ENCODE measurements at places on chromosomes 7 and 10.

DNA sequence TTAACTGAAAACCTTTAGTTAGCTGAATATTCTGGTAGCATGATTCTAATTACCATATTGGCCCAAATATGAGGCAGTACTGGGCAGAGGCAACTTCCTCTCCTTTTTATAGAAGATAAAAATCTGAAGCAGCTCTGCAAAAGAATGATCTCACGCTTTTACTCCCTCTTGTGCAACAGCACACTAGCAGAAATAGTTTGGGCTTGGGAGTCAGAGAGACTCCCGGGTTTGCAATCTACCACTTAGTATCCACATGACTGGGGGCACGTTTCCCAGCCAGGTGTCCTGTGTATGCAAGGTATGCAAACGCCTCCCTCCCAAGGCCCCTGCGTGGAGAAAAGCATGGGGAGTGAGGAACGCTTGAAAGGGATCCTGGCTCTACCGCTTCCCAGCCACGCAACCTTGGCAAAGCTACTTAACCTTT is 47.2 kb upstream of the RHEB start:
- DNase-seq: no peak

DNA sequence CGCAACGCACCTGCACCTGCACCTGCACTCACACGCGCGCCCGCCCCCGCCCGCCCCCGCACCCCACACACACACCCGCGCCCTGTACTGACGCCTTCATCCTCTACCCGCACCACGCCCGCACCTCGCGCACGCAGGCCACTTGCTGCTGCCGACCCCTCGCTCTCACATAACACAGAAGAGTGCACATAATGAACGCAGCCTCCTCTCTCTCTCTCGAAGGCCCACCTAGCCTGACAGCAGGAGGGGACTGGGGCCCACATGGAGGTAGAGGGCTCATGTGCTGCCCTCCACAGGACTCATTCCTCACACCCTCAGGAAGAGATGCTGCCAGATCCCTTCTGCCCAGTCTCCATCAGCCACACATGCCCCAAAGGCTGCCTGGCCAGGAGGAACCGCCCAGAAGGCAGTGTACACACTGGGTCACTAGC is 432 bp upstream of the CAMK2B start:
- DNase-seq: no peak

GRCh38 chr7:67523713-67524112 is 527.1 kb downstream of the TYW1 start:
- no peak for DNase-seq

DNA sequence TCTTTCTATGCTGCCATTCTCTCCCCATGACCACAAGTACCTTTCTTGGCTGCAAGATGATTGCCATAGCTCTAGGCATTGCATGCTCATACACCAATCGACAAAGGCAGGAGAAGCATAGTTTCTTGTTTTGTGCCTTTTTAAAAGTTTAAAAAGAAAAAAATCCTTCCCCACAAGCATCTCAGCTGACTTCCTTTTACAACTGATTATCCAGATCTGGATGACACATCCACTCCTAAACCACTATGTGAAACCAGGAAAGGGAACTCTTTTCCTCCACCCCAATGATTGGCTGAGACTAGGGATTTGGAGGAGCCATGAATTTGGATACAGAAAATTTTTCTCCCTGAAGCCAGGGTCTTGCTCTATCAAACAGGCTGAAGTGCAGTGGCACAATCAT is 14.5 kb upstream of the LRRC4 start:
- no peak for DNase-seq

DNA sequence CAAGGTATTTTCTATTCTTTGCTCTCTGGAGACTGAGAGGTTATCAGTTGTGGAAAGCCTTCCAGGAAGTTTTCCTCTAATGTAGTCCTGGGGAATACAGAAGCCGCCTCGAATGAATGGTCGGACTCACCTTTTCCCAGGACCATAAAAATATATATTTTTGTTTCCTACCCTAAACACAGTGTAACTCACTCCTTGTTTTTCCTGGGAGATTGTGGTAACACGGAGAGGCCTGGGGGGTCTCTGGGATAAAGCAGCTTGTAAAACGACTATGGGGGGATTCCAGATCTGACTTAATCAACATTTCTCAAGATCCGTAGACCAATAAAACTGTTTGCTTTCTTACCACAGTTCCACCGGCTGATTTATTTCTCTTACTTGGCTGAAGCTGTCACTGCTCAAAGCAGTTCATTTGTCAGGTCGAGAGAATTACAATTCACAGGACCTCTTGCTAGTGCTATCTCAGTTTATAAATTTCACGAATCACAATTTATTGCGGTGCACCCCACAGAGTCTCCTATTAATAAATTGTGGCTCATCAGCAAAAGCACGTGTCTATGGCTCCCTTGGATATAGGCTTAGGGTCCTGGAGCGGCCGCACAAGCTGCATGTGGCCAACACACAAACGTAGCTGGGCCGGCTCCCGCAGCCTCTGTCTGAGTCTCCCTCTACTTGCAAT is 176.3 kb upstream of the BMPER start:
- DNase-seq: no peak

- DNase-seq: no peak
Measured at GRCh38 chr7:39464350-39465054, 101.7 kb upstream of the YAE1 start.

GRCh38 chr7:43782768-43783555 is 24.5 kb downstream of the BLVRA start:
- no peak for DNase-seq

DNA sequence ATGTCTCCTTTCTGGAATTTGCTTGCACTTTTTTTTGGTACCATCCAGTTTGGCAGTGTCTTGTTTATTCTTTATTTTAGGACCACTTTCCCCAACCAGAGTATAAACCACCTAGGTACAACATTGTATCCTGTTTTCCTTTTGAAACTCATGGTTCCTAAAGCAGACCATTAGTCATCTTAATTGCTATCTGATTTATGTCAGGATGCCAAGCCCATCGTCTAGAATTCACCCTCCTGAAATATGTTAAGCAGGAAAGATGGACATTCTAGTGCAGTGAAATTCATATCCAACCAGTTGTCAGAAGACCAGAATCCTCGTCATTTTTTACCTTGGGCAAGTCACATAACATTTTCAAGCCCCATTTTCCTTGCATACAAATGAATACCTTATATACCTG is 223.6 kb upstream of the KMT2E start:
- no peak for DNase-seq

DNA sequence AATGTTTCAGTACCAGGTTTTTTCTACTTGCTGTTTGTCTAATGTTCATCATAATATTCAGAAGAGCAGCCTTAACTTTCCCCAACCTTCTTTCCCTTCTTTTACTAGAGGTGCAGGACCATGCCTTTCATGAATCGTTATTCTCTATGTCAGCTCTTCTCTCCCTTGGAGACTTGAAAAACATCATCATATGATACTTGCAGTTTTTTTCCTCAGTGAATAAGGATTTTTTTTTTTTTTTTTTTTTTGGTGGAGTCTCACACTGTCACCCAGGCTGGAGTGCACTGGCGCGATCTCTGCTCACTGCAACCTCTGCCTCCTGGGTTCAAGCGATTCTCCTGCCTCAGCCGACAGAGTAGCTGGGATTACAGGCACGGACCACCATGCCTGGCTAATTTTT is 30.1 kb downstream of the SMNDC1 start:
- no peak for DNase-seq

- peak; percentile 18 for DNase-seq
Measured at GRCh38 chr7:27921081-27921836, 181.3 kb downstream of the TAX1BP1 start.

DNA sequence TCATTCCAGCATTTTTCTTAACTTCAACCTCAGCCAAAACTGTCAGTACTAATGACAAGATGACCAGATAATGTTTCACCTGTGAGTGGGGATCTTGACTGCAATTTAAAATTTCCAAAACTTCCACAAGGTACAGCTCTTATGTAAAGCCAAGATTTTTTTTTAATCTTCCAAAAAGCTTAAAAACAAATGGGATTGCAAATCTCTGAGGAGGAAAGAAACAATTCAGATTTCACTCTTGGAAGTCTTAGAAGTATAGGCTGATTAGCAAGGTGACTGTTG is 90.2 kb downstream of the AGMO start:
- DNase-seq: no peak

DNA sequence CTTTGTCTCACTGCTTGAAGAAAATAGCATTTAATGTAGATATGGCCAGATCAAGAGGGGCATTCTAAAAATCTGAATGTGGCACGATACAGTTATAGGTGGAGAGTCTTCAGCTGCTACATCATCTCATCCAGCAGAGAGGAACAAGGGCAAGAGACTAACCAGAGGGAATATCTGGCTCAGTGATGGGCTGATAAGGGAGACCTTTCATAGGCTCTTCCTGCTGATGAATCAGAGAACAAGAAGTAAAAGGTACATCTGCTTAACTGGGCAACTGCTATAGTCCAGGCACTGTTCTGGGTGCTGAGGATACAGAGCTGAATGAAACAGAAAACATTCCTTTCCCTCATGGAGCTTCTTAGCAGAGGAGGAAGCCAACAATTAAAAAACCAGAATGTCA is 37.9 kb downstream of the PIP4K2A start:
- DNase-seq: no peak

- no peak for DNase-seq
Measured at GRCh38 chr7:34128762-34129161, 223.4 kb downstream of the BMPER start.

- no peak for DNase-seq
Measured at GRCh38 chr10:127450644-127451043, 98.5 kb upstream of the NPS start.

DNA sequence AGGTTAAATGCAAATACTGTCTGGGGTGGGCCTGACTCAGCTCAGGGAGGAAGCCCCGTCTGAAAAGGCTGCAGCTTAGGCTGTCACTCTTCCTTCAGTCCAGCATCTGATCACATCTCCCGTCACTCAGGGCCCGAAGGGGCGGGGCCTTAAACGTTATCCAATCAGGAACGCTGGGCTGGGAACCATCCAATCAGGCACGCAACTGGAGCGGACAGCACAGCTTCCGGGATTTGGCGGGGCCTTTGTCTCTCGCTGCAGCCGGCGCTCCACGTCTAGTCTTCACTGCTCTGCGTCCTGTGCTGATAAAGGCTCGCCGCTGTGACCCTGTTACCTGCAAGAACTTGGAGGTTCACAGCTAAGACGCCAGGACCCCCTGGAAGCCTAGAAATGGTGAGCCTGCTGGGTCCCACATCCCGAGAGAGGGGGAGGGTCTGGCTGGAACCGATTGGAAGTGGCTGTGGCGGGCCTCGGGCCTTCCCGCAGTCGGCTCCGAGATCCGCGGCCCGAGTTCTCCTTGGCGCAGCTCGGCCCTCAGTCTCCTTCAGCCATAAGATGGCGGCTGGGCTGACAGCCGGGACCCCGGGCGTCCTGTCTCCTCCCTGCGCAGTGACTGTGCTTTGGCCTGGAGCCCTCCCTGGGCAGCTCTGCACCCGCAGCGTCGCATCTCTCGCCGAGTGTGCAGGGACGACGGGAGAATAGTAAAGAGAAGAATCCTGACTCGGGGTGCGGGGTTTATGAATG is at the start of gene ZNF92:
Gene ZNF92 (plus strand): TSS at position 248 of the 744 bp plus-strand sequence. CDS start 143 bp downstream, at position 391.
- DNase-seq: peak; percentile 99

- DNase-seq: no peak
Measured at GRCh38 chr7:911791-912480, 35.6 kb downstream of the GET4 start.

DNA sequence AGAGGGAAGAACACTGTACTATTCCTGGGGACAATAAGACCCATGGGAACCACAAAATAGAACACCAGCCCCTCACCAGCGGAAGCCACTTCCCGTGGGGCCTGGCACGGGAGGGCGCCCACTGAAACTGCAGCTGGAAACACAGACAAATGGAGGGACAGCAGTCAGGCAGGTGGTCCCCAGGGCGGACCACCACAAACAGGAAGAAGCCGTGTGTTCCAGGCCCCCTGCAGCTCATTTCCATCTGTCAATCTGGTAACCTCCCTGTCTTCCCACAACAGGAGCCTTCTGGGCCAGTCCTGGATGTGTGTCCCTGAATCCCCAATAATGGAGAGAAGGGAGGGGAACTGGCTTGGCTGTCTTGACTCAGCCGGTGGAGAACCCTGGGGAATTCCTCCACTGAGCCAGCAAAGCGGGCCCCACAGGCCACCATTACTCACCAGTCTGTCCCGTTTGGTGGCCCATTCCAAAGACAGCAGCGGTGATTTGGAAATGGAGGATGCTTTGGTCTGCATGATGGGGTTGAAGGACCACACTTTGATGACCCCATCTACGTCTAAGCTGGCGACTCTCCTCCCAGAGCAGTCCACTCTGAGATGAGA is 16.7 kb downstream of the WDR91 start:
- no peak for DNase-seq

- no peak for DNase-seq
Measured at GRCh38 chr10:25125201-25125611, 49.6 kb upstream of the GPR158 start.

DNA sequence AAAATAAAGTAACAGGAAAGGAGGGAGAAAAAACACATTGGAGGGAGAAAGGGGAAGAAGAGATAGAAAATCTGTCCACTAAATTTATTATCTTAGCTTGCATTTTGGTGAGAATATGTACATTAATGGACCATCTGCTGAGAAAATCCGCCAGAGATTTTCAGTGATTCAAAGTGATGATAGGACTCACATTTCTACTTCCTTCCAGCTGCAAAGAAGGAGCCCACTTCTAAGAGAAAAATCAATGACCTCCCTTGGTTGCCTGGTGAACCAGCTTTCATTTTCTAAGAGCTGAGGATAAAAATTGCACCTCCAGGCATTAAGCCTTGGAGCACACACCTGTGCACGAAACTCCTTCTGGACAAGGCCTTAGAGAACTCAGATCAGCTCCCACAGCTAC is 404.3 kb downstream of the SFMBT2 start:
- DNase-seq: no peak

- no peak for DNase-seq
Measured at GRCh38 chr10:16713290-16713689, 103.9 kb downstream of the RSU1 start.

DNA sequence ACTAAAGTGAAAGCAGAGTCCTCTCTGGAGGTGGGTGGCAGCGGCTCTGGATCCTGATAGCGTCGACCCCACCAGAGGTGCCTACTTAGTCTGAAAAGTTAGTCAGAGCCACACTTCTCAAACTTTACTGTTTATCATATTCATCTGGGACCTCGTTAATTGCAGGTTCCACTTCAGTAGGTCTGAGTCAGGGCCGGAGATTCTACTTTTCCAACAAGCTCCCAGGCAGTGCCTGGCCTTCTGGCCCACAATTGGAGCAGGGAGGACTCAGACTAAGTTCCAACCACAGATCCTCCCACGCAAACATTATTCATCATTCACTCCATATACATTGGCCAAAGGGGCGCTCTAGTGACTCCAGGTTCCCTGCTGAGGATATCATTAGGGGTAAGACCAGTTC is 78.1 kb downstream of the VSTM4 start:
- DNase-seq: no peak

GRCh38 chr10:116825901-116826300 is 23.4 kb upstream of the ENO4 start:
- DNase-seq: no peak

GRCh38 chr10:86164174-86164774 is 202.3 kb downstream of the GRID1 start:
- DNase-seq: no peak

DNA sequence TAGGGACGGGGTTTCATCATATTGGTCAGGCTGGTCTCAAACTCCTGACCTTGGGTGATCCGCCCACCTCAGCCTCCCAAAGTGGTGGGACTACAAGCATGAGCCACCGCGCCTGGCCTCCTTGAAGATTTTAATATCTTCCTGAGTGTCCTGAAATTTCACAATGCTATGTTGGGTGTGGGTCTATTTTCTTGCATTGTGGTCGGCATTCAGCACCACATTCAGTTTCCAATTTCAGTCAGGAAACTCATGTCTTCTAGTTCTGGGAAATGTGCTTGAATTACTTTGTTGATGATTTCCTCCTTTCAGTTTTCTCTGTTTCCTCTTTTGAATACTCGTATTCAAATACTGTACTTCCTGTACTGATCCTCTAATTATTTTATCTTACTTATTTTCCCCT is 49.3 kb upstream of the IL6 start:
- no peak for DNase-seq

Measured in NCI-H1930 (cell line).